CD4-positive, alpha-beta T cell treated with Interferon alpha-2 for 1 hour (primary cell): ENCODE measurements at places on chromosomes 16 and 17.

DNA sequence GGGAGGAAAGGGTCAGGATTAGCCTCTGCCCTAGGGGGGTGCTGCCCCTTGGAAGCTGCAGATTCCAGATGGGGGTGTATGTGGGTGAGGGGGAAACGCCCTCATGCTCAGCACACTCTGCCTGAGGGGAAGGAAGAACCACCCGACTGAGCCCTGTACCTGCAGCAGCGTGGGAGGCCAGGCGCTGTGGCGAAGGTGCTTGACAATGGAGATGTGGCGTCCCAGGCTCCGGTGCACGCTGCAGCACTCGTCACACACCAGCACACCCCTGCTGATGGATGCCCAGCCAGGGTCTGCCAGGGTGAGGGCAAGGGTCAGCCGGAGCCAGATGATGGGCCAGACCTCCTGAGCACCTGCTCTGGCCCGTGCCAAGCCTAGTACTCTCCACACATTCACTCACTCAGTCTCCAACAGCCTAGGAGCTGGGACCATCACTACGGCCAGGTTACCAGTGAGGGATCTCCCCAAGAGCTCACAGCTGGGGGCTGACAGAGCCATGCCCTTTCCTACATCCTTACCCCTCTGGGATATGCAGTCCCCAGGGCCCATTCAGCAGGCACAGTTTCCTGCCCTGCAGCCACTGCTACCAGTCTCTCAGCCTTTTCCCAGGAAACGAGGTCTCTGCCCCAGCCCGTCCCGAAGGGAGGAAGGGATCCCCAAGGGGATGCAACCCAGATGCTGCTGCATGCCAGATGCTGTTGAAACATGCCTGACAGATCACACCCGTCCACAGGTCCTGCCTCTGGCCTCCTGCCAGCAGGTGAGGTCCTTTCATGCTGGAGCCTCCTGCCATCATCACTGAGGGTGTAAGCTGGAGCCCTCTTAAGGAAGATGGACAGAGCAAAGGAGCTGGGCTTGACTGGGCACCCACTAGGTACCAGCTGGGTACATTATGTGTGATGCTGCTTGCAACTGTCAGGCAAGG lies 5.9 kb downstream of the GIT1 start:
- DNase-seq = no peak

DNA sequence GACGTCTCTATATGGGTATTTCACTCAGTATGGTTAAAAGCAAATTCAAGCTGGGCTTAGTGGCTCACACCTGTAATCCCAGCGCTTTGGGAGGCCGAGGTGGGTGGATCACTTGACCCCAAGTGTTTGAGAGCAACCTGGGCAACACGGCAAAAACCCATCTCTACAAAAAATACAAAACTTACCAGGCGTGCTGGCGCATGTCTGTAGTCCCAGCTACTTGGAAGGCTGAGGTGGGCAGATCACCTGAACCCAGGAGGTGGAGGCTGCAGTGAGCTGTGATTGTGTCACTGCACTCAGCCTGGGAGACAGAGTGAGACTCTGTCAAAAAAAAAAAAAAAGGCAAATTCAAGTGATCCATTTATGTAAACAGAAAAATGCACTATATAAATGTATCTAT lies 1.3 kb upstream of the TNFRSF17 start:
- DNase-seq = no peak

GRCh38 chr17:44310188-44310587 lies 1.8 kb downstream of the RUNDC3A start:
- DNase-seq = no peak

DNA sequence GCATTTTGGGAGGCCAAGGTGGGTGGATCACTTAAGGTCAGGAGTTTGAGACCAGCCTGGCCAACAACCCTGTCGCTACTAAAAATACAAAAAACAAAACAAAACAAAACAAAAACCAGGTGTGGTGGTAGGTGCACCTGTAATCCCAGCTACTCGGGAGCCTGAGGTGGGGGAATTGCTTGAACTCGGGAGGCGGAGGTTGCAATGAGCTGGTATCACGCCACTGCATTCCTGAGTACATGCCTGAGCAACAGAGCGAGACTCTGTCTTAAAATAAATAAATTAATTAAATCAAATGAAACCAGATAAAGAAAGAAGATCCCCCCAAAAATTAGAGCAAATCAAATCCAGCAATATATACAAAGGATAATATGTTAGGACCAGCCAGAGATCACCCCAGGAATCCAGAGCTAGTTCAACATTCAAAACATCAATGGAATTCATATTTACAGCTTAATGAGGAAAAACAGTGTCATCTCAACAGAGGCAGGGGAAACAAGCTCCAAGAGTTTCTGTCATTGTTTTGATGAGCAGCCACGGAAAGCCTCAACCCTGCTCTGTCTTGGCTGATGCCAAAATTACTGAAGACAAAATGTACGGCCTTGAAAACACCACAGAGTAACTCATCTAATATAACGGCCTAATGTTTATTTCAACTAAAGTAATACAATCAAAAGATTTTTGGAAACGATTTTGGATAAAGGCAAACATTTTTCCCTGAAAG lies 3.7 kb downstream of the PEMT start:
- DNase-seq = no peak

DNA sequence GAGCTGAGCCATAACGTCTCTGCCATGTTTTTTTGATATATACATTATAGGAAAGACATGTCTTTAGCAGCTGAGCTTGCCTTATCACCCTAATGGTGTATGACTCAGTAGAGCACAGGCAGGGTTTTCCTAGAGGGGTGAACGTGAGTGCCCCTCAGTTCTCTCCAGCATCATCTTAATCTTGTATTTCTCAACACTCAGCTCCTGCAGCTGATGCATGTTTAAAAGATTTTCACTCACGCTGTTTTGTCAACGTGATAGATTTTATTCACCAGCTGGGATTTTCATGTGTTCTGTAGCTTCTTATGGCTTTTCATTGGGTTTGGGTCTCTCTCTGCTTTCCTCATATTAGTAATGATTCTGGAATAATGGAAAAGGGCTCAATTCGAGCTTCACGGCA lies 186.0 kb upstream of the PMFBP1 start:
- no peak for DNase-seq

DNA sequence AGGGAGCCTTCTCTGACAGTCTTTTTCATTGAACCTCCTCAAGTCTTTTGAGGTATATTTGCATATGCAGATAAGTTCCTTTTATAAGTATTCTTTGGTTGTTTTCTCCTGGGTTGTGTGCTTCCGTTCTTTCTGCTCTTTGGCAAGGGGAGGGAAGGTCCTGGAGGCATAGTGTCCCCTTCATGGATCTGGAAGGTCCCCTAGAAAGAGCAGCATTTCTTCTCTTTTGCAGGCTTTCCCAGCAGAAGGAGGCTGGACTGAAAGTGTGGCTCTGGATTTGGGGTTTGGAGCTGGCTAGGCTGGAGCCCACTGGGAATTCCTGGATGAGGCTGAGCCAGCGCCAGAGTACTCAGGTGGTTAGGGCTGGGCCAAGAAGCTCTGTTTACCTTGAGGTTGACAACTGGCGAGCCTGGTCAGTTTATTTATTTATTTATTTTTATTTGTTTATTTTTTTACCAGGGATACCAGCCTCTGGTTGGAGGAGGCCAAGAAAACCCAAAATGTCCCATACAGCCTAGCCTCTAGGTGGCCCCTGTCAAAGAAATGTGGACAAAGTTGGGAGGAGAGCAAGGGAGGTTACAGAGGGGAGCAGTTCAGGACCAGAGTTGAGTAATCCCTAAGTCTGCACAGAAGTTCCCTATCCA lies 5.4 kb upstream of the TOP2A start:
- DNase-seq = no peak

GRCh38 chr17:11319894-11320293 lies 78.9 kb downstream of the SHISA6 start:
- DNase-seq = no peak

- DNase-seq = no peak
These were observed 4.3 kb downstream of the ADCY7 start for GRCh38 chr16:50270510-50271147.

- no peak for DNase-seq
These were observed 193.9 kb upstream of the PIRT start for GRCh38 chr17:11031787-11032186.

DNA sequence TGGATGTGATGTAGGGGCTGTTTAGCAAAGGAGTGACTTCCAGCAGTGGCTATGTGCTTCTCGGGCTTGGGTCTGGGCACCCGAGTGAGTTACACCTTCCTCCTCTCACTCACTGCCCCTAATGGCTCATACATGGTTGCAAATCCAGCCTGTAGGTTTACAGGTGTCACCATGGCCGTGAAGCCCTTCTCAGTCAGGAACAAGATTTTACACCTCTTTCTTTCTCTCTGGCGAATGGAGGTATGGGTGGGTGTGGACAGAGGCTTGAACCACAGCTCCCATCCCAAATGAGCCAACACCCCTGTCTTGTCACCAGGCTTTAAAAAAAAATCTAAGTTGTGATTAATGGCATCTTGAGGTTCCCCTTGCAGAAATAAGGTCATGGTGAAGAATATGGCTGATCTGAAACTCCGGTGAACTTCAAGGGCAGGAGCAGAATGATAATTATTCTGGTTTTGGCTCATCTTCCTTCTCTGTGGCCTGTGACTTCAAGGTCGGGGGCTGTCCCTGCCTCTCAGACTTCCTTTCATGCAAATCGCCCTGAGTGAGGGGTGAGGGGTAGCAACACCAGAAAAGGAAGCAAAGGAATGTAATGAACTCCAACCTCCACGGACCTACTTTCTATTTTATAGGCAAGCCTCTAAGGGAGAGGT lies 331.2 kb downstream of the MAF start:
- DNase-seq = no peak

- DNase-seq = no peak
These were observed 300.2 kb downstream of the MAP2K6 start for GRCh38 chr17:69714669-69715068.

GRCh38 chr17:39100530-39100929 lies 50.9 kb downstream of the PLXDC1 start:
- DNase-seq = no peak

GRCh38 chr17:77222356-77222755 lies 81.6 kb downstream of the SEC14L1 start:
- DNase-seq = no peak

GRCh38 chr17:4248504-4249277 lies 15.1 kb downstream of the ANKFY1 start:
- no peak for DNase-seq
